ENCODE measurements at places on chromosomes 5 and 9.

- DNase-seq: no peak
These were observed 9.9 kb downstream of the ANP32B start for GRCh38 chr9:97993000-97993399.

GRCh38 chr5:65128226-65128625, 353.5 kb downstream of the ADAMTS6 start:
- no peak for DNase-seq

DNA sequence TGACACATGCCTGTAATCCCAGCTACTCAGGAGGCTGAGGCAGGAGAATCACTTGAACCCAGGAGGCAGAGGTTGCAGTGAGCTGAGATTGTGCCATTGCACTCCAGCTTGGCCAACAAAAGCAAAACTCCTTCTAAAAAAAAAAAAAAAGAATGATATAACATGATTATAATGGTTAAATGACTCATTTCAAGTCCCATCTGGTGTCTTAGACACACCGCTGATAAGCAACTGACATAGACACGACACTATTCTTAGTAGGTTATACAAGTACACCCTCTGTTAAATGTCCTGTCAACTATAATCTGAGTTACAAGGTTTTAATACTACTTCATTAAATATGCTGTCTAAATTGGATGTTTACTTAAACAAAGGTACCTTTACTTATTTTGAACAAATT, 405.3 kb upstream of the CLINT1 start:
- DNase-seq: no peak

DNA sequence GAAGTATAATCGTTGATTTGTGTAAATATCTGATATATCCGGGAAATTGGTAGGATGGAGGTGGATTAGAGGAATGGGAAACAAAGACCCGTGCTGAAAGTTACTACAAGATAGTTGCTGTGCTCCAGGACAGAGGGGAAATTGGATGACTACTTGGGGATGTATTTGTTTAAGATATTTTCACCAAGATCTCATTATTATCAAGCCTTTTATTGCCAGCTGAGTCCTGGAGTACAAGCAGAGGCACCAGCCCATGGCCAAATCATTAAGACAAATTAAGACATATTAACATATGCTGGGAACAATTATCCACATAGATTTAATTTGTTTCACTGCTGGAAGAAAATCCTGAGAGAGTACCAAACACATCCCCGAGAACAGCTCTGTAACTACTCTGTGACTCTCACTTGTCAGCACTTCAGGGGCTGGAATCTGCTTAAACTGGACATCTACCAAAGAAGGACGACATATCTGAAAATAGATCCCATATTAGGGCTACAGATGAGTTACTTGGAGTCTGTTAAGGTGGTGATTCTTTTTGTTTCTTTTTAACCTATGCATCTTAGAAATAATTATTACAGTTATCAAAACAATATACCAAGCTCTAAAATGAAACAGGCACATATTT, 68.2 kb downstream of the SLC1A1 start:
- no peak for DNase-seq

DNA sequence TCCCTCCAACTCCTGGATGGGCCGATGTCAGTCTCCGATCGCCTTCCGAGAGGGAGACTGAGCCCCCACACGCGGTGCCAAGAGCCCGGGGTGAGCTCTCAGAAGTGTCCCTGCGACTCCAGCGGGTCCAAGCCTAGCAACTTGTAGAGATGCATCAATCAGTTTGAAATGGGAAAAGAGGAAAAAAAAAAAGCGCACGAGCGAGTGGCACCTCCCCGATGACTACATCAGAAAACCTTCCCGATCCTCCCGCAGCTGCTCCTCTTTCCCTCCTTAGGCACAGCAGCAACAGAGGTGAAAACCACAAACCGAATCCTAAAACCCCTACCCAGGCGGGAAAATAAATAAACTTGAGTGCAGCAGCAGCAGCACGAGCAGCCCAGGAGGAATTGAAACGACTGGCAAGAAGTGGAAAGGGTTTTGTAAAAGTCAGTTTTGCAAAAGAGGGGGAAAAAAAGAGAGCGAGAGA, 1.0 kb upstream of the EFNA5 start:
- DNase-seq: peak; percentile 46

GRCh38 chr9:18253950-18254349, 220.0 kb upstream of the ADAMTSL1 start:
- DNase-seq: no peak

DNA sequence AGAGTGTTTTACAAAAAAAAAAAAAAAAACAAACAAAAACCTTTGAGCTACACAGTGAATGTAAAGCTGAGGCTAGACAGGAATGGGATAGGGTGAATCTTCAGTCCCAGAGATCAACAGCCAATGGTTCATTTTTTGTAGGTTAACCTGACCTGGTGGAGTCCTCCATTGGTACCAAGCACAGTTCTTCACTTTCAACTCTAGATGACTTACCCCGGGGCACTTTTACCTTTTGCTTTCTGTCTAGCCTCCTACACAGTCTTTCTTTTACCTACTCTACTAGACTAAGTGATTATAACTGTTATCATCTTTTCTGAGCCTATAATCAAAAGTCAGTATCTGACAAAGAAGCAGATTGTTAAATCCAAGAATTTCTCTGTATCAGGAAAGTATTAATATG, 50.9 kb downstream of the ANXA2R start:
- DNase-seq: no peak

DNA sequence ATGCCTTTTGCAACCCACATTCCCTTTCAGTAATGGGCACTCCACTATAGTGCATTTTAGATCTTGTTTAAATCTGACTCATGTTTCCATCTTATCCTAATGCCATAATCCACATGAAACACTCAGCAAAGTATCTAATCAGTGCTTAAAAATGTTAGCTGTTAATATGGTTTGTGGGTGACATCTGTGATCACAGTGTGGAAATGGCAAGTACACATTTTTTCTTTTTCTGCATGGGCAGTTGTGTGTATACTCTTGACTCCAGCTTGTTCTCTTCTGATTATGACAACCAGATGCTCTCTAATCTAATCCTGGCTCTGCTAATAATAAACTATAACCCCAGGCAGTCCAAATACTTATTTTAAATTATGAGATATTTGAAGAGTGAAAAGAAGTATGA, 103.3 kb downstream of the EDIL3 start:
- no peak for DNase-seq

GRCh38 chr5:124783285-124783684, 36.8 kb upstream of the ZNF608 start:
- no peak for DNase-seq

DNA sequence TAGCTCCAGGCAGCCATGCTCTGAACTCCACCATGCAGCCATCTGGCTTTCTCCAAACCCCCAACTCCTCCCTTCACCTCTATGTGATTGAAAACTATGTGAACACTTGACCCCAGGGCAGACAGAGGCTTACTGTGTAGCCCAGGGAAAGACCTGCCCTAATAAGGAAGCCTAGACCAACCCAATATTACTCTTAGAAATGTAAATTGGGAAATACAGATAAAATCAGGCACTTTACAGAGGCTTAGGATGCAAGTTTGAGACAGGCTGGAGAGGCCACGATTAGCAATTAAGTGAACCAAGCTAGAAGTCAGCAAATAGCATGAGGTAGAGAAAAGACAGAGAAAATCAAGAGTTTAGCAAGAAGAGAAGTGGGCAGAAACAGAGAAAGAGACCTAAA, 141.7 kb upstream of the ABCA1 start:
- DNase-seq: no peak

GRCh38 chr5:84635235-84636055, 250.8 kb upstream of the EDIL3 start:
- no peak for DNase-seq

DNA sequence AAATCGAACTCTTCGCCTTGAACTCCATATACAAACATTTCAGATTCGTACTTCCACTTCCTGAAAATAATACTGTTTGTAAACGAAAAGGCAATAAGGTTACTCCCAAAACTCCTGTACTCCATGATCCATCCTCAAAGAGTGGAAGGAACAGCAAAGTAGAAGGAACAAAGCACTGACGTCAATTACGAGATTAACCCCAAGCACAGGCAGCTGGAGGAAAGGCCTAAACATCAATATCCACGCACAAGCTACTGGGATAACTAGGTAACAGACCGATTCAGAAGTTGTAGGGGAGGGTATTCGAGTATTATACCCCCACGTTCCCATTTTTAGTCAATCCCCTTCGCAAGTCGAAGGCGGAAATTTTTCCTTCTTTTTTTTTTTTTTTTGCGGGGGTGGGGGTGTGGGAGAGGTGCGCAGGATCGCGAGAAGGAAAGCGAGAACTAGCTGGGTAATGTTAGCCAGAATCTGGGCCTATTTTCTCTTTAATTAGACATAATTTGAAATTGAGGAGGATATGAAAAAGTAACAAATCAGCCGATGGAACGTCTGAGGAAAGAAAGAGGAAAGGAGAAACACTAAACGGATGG, 909 bp downstream of the AFF4 start:
- DNase-seq: no peak

- DNase-seq: no peak
These were observed 8.3 kb upstream of the NRARP start for GRCh38 chr9:137310189-137311052.

DNA sequence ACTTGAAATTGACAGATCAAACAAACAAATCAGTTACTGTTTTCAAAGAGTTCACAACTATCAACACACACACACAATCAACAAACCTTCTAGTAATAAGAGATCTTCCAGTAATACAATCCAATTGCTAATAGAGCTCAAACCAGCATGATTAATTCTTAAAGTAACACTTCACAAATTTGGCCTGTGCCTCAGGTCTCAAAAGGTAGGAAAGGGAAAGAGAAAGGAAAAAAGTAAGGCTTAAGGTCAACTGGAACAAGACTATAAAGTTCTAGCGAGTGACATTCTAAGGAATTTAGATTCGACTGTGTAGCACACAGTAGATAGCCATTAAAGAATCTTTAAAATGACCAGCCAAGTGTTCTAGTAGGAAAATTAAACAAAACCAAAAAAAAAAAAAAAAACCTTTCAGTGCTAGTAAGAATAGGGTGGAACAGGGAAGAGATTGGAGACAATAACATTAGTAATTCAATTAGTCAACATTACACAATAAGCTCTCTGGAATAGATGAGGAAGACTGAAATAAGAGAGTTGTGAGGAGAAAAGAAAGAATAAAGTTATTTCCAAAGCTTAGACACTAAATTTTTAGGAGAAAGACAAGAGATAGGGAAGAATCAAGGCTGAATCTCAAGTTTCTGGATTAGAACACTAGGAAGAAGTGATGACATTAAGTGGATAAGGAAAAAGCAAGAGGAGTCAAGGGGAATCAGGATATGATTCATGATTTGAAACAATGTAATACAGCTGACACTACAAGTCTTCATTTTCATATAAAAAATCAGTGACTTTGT, 86.1 kb downstream of the FBXL17 start:
- no peak for DNase-seq

DNA sequence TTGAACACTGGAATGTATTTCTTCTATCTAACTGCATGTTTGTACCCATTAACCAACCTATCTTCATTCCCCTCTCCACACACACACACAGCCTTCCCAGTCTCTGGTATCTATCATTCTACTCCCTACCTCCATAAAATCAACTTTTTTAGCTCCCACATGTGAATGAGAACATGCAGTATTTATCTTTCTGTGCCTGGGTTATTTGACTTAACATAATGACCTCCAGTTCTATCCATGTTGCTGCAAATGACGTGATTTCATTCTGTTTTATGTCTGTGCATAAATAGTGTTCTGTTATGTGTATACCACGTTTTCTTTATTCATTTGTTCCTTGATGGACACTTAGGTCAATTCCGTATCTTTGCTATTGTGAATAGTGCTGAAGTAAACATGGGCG, 38.7 kb upstream of the CTSL start:
- no peak for DNase-seq

DNA sequence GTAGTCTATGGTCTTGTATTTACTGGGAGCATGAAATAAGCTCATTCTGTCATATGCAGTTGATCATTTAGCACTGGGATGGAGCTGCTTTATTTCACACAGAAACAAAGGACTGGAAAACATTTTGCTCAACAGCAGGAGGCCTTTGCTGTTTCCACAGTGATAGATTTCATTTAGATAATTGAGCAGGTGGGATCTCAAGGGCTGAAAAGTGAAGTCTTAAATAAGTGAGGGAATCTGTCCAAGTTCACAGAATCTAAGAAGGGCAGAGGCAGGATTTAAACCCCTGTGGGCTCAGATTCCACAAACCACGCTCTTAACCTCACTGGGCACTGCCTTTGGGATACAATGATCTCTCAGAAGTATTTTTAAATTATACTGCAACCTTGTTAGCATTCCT, 47.8 kb downstream of the PRLR start:
- no peak for DNase-seq

- DNase-seq: no peak
These were observed 245.8 kb upstream of the GAS1 start for GRCh38 chr9:87193151-87193550.

DNA sequence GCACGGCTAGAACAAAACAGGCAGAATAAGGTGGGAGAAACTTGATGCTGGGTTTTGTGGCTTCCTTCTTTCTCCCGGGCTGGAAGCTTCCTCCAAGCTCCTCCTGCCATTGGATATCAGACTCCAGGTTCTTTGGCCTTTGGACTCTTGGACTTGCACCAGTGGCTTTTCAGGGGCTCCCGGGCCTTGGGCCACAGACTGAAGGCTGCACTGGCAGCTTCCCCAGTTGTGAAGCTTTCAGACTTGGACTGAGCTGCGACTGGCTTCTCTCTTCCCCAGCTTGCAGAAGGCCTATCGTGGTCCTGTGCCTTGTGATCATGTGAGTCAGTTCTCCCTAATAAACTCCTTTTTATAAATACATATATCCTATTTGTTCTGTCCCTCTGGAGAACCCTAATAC, 364.4 kb downstream of the DNAH5 start:
- no peak for DNase-seq

DNA sequence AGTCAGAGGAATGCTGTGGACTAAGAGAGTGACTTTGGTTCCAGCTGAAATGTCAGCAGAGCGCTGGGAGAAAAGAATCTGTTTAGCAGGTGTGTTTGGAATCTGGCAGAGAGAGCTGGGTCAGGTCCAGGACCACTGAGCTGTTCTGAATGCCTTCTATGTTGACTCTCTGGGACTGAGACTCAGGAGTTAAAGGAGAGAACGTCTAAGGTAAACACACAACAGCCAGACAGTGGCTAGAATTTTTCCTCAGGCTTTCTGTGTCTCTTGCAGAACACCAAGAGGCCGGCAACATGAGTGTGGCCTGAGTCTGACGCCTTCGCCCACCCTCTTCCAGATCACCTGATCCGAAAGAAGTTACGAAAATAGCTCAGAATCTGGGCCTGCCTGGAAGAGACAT, 107.2 kb upstream of the ZNF462 start:
- no peak for DNase-seq

DNA sequence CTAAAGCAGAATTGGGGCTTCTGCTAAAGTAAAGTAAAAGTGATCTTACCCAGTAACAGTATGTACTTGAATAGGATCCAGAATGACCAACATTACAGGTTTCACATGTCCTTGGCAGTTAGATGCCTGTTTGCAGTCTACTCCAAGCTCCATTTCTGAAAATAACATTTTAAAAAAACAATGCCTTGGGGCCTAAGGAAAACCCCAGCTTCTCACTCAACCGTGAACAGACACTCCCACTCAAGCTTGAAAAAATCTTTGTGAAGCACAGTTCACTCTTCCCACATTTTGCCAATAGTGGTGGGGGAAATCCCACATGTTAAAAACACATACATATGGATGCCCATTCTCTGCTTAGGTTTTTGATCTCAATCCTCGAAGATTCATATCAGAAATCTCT, 304.1 kb downstream of the ARRDC3 start:
- DNase-seq: peak; percentile 59

- no peak for DNase-seq
These were observed 10.9 kb downstream of the SHOC1 start for GRCh38 chr9:111783857-111784256.
